Right renal cortex interstitium (tissue), 3 donors: ENCODE measurements at places on chromosomes 3 and 15. TPM values are rescaled to one million over a fixed set of nuclear protein-coding genes. Genes with fewer than 3 reads are reported as not detected.

- no peak for DNase-seq
Measured at GRCh38 chr3:128173849-128174248, 20.6 kb downstream of the EEFSEC start.

DNA sequence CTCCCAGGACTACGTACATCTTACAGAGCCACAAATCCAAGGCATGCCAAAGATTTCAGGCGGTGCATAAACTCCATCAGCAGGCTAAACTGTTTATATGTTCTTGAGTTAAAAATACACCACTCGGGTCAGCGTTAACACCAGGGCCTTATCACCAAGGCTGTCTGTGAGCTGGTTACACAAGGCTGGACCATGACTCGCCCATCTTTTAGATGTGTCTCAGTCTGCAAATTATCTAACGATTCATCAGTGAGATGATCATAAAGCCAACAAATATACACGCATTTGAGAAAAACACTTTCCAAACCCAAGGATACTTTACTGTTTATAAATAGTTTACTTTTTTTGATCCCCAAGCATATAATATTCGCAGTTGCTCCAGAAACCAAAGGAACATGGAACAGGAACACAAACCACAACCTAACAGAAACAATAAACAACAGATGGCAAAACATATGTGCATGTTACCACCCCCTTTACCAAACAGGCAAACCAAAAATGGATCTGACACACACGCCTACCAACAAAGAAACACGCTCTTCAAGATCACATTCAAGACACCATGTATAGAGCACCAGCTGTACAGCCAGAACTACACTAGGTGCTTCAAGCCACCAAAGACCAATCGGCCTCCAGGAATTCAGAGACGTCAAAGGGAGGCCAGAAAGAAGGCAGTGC lies 15.4 kb downstream of the LRIG1 start:
- DNase-seq: no peak

GOLGA6L22 gene
- 0.04 TPM for polyA plus RNA-seq

STXBP5L gene
- 0.19 TPM for polyA plus RNA-seq

TMED3 gene
- 64.9 TPM for polyA plus RNA-seq
